ENCODE measurements at places on chromosomes 2 and 18.

- no peak for DNase-seq
These were observed 98.5 kb downstream of the NUP35 start for GRCh38 chr2:183222751-183223150.

DNA sequence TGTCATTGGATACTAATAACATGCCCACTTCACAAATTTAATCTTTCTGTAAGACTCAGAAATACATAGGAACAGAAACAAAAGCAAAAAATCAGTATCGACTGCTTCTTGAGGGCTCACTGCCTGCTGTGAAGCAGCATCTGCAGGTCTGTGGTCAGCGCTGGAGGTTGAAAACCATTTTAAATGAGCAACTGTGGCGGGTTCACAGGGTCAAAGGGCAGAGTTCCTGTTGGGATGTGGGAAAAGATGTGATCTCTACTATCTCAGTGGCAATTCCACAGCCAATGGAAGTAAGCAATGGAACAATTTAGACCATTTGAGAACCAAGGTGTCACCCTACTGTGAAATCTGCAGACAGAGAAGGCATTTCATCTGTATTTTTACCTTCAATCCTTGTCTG lies 468.3 kb downstream of the PARD3B start:
- no peak for DNase-seq

DNA sequence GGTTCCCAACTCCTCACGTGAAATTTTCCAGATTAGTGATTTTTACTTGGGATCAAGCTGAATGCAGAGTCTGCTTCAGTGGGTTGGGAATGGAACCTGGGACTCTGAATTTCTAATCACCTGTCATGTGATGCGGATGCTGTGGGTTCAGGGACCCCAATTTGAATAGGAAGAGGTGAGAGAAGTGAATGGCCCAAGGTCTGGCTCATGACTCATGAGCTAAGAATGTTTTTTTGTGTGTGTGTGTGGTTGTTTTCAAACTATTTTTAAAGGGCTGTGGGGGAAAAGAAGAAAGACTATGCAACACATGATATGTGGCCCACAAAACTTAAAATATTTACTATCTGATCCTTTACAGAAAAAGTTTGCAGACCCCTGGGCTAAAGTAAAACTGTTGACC lies 108.5 kb upstream of the CYRIA start:
- no peak for DNase-seq

DNA sequence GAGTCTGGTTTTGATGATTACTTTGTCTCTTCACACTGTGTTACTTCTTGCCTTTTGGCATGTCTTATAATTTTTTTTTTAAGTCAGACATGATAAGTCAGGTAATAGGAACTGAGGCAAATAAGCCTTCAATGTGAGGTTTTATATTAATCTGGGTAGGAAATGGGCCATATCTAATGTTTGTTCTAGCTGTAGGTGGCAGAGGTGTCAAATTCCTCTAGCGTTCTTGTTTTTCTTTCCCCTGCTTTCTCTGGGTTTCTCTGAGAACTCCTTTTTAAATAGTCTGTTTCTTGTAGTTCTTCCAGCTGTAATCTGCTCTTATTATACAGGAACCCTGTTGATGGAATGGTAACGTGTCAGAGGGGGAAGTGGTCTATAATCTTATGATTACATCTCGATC lies 5.7 kb downstream of the SP140 start:
- no peak for DNase-seq

DNA sequence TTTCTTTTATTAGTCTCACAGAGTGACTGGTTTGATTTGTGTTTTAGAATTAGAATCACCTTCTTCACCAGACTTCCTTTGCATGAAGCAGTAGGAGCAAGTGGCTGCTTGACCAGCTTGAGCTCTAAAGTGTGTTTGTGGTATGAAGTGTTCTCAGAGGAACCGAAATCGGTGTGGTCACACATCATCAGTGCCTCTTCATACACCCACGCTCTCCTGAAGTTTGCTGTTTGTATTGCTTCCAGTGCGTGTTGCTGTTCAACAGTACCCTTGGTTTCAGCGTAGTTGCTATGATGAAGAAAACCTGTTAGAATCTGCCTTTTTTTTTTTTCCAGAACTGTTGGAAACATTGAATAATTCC lies 77.9 kb downstream of the LIMS1 start:
- no peak for DNase-seq

GRCh38 chr18:35436076-35436649 lies 59.0 kb upstream of the ZNF396 start:
- no peak for DNase-seq

- no peak for DNase-seq
These were observed 38.9 kb upstream of the MGAT4A start for GRCh38 chr2:98769784-98770183.

DNA sequence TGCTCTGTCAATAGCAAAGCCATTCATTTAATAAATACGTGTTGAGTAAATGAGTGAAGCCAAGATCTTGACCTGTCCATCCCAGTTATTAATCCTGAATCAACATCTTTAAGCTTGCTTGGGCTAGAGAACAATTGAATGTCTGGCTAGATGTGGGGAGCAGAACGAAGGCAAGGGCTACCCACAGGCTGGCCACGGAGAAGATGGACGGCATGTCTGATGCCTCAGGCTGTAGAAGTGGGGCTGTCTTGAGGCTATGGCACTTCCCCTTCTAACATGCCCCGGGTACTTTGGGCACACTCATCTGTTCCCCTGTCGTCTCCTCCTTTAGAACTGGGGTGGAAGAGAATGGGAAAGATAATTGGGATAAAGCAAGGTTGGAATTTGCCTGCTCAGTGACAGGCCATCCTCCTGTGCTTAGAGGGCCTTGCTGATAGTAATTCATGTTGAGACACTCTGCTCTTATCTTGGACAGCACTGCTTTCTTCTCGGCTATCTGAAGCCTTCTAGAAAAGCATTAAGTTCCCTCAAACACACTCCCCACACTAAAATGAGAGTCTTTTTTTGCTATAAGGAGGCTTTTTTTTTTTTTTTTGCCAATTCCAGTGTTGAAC lies 225.7 kb downstream of the MREG start:
- no peak for DNase-seq
